ENCODE measurements at places on chromosomes 6 and 20.
A peak's percentile ranks its signal among the peaks of the same experiment; 100 is the strongest.

DNA sequence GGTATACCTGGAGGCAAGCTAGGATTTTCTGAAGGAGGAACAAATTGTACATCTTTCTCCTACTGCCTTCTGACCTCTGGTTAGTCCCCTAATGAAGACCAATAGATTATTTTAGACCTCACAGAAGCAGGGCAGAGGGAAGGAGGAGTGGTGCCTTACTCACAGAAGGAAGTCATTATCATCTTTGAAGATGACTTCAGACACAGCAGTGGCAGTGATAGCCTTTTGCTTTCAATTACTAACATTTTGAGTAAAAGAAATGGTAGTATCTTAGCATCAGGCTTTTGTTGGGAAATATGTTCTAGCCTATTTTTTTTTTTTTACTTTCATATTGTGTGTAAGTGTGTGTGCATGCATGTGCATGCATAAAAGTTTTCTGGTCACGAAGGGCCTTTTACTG lies 164.2 kb upstream of the PLN start:
- no peak overlapping the region for H3K27ac ChIP-seq
- DNase-seq: no peak
- H3K4me3 ChIP-seq: no peak overlapping the region
- no peaks in the 10 kb centered on the region for H3K27me3 ChIP-seq
- no peaks in the 10 kb centered on the region for H3K36me3 ChIP-seq

DNA sequence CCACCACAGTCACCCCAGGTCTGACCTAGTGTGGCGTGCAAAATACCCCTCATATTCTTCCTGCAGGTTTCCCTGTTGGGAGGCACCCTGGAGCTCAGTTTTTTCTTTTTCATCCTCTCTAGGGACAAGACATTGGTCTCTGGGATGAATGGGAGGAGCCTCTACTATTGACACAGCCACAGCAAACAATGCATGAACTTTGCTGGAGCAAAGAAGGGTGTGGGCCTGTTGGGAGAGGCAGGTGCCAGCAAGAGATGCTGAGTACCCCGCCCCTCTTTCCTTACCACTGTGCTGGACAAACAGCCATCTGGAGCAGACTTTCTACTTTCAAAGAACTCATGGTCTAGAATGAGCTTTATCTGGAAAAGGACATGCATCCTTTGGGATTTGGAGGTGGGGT lies 10.1 kb downstream of the TGM3 start:
- no peak overlapping the region for H3K27ac ChIP-seq
- no peak overlapping the region for H3K4me3 ChIP-seq
- no peaks in the 10 kb centered on the region for H3K4me1 ChIP-seq
- H3K27me3 ChIP-seq: no peaks in the 10 kb centered on the region

DNA sequence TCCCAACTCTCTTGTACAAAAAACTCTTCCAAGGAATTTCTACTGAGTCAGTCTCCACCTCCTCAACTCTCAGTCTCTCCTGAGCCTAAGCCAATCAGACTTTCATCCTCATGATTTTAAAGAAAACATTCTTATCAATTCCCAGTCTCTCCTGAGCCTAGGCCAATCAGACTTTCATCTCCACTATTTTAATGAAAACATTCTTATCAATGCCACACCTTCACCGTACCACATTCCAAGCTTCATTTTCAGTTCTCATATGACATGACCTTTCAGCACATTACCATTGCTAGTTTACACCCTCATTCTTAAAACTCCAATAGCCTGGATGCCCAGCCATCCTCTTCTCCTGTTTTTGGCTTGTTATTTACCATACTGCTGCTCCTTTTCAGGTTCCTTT lies 42.5 kb downstream of the SYNE1 start:
- no peak overlapping the region for H3K27ac ChIP-seq
- DNase-seq: no peak
- H3K36me3 ChIP-seq: no peaks in the 10 kb centered on the region

DNA sequence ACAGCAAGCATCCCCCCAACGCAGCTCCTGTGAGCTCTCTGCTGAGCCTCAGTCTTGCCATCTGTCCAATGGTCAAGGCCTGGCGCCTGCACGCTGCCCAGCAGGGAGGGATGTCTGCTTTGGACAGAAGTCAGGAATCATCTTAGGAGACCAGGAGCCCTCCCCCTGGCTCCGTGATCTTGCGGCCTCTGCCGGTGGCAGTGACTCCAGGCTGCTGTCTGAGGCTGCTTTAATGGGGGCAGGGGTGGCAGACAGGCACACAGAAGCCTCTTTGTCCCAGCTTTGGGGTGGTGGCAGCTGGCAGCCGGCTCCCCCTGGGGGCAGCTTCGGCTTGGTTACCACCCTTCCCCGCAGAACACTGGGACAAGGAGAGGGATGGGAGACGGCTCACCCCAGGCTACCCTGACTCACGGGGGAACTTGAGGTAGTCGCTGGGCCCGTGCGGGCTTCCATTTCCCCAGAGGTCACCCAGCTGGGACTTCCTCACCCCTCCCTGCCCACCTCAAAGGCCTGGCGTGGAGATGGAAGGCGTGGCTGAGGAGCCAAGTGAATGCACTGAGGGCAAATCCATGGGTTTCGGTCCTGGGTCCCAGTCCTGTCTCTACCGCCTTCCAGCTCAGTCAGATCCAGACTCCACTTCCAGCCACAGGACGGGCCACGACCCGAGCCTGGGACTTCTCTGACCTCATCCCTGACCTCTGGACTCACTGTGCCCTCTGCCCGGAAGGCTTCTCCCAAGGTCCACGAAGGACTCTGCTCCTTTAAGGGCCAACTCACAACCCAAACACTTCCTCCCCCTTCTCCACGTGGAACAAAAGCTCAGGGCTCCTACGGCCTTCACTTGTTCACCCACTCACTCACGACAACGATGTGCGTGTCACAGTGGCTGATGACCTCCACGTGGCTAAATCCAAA lies 14.8 kb downstream of the PEDS1 start:
- H3K36me3 ChIP-seq: peaks cover 75% of the 10 kb centered on the region
- DNase-seq: no peak
- no peak overlapping the region for H3K4me3 ChIP-seq
- no peak overlapping the region for H3K27ac ChIP-seq

- no peaks in the 10 kb centered on the region for H3K27me3 ChIP-seq
- peak within 1 kb of the TSS; percentile 78 for H3K4me3 ChIP-seq
- no peak within 1 kb of the TSS for H3K27ac ChIP-seq
- peak; percentile 80 for DNase-seq
- H3K4me1 ChIP-seq: peaks cover 5% of the 10 kb centered on the region
Measured at GRCh38 chr20:37095599-37096414, at the start of gene RBL1. TSS of gene RBL1 (minus strand) at chr20:37095997. CDS start at chr20:37095928, 69 bp downstream.

DNA sequence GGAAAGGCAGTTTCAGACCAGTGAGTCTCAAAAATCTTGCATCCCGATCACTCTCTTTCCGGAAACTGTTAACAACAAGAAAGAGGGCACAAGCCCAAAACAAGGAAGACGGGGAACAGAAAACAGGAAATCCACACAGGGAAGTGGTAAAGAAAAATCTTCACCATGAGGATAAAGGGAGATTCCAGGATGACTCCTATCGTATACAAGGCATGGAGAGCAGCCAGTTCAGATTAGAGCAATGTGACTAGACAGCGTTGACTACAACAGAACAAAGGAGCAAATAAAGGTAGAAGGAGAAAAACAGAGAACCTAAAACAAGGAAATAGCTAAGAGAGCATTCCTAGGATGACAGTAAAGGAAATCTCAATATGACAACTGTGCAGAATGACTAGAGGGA lies 26.5 kb downstream of the VNN1 start:
- DNase-seq: peak; percentile 72
- no peak overlapping the region for H3K27ac ChIP-seq
- H3K27me3 ChIP-seq: no peaks in the 10 kb centered on the region
- no peaks in the 10 kb centered on the region for H3K36me3 ChIP-seq

DNA sequence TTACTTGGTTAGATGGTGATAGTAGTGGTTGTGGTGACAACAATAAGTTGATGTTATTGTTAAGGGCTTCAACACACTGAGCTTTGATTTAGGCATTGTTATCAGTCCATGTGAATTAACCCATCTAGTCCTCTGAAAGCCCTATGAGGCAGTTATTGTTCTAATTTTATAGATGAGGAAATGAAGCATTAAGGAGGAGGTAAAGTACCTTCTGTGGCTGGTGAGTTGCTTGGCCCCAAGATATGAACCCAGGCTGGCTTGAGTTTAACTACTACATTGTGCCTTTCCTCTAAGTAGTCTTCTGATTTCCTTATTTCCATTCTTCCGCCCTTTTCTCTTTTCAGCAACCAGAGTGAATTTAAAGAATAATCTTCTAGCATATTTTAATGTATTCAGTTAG lies 81.7 kb downstream of the QKI start:
- DNase-seq: no peak
- H3K36me3 ChIP-seq: no peaks in the 10 kb centered on the region
- H3K27ac ChIP-seq: no peak overlapping the region
- H3K27me3 ChIP-seq: no peaks in the 10 kb centered on the region
- H3K4me1 ChIP-seq: no peaks in the 10 kb centered on the region
- no peak overlapping the region for H3K4me3 ChIP-seq

- peak; percentile 49 for DNase-seq
- H3K27me3 ChIP-seq: no peaks in the 10 kb centered on the region
- H3K36me3 ChIP-seq: peaks cover 16% of the 10 kb centered on the region
- peak overlapping the region; percentile 87 for H3K27ac ChIP-seq
- peaks cover 5% of the 10 kb centered on the region for H3K4me1 ChIP-seq
Measured at GRCh38 chr20:31602779-31603441, 2.2 kb upstream of the ID1 start.

Data from trophoblast cell (in vitro differentiated cells and primary cell).